ENCODE measurements at places on chromosomes 11 and 22. TPM values are rescaled to one million over a fixed set of nuclear protein-coding genes. Genes with fewer than 3 reads are reported as not detected.
A peak's percentile ranks its signal among the peaks of the same experiment; 100 is the strongest.

- H3K27me3 ChIP-seq, result no peaks in the 10 kb centered on the region
- H3K4me3 ChIP-seq, result no peak overlapping the region
- H3K27ac ChIP-seq, result no peak overlapping the region
- no peak for DNase-seq
- H3K36me3 ChIP-seq, result no peaks in the 10 kb centered on the region
- no peaks in the 10 kb centered on the region for H3K4me1 ChIP-seq
These were observed 515.1 kb downstream of the INSC start for GRCh38 chr11:15629690-15630321.

DNA sequence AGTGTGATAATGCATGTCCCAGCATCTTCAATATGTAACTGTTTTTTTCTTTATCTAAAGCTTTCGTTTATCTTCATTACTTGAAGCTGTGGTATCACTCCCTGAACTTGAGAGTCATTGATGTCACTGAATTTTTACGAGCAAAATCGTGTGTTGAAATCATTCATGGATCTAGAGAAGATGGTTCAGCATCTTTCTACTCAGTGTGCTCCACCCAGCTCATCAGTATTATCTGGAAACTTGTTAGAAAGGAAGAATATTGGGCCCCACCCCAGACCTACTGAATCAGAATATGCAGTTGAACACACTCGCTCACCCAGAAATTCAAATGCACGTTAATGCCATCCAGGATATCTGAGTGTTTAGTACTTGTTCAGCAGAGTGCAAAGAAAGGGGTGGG lies 8.3 kb downstream of the CDON start:
- no peak overlapping the region for H3K27ac ChIP-seq
- no peaks in the 10 kb centered on the region for H3K36me3 ChIP-seq
- peaks cover 8% of the 10 kb centered on the region for H3K27me3 ChIP-seq
- no peak for DNase-seq

GRCh38 chr11:17774232-17775034 lies 39.9 kb downstream of the KCNC1 start:
- no peak overlapping the region for H3K27ac ChIP-seq
- no peaks in the 10 kb centered on the region for H3K27me3 ChIP-seq
- H3K4me1 ChIP-seq, result no peaks in the 10 kb centered on the region
- H3K36me3 ChIP-seq, result no peaks in the 10 kb centered on the region
- no peak for DNase-seq
- no peak overlapping the region for H3K4me3 ChIP-seq

DNA sequence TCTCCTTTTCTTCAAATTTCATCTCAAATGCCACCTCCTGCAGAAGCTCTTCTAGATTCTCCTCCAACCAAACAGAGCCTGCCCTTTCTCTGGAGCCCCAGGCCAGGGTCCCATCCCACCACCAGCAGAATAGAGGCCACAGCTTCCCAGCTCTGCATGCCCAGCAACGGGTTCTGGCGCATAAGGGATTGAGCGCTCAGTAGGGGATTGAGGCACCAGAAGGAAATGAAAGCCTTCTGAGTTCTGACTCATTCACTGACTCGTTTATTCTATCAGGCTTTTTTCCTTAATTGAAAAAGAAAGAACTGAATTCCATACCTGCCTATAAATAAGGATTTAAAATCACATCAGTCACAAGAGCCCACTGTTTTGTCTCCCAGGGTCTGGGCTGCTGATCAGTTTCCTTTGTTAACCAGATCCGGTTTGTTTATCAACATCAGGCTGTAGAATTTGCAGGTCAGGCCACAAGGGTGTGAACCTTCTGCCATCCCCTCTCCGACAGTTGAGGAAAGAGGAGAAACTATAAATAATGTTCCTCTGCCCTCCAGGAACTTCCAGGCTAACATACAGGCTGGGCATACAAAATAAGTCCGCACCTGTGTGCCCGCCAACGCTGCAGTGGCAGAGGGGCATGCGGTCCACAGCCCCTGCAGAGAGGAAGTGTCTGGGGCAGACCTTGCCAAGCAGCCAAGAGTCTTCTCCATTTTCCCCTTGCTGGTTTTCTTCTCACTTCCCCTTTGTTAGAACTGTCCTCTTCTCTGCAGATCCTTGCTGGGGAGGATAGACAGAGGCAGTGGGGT lies 63.5 kb upstream of the PRDM11 start:
- no peak overlapping the region for H3K27ac ChIP-seq
- no peak for DNase-seq
- H3K36me3 ChIP-seq, result no peaks in the 10 kb centered on the region
- no peaks in the 10 kb centered on the region for H3K27me3 ChIP-seq
- no peak overlapping the region for H3K4me3 ChIP-seq

DNA sequence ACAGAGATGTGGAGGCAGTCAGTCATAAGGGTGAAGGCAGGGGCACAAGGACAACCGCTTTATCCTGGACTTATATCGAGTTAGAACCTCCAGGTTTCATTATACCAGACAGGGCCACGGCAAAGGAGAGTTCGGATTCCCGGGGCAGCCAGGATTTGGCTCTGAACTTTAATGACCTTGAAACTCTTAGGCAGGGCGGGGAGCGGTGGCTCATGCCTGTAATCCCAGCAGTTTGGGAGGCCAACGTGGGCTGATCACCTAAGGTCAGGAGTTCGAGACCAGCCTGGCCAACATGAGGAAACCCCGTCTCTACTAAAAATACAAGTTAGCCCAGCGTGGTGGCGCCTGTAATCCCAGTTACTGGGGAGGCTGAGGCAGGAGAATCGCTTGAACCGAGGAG lies 1.1 kb upstream of the MYRF start:
- no peak for DNase-seq
- H3K27me3 ChIP-seq, result no peaks in the 10 kb centered on the region
- H3K27ac ChIP-seq, result no peak overlapping the region
- H3K36me3 ChIP-seq, result no peaks in the 10 kb centered on the region

GRCh38 chr11:78748918-78749690 lies 174.4 kb upstream of the NARS2 start:
- no peak overlapping the region for H3K4me3 ChIP-seq
- H3K36me3 ChIP-seq, result no peaks in the 10 kb centered on the region
- H3K27ac ChIP-seq, result no peak overlapping the region
- H3K27me3 ChIP-seq, result no peaks in the 10 kb centered on the region
- H3K4me1 ChIP-seq, result no peaks in the 10 kb centered on the region

GRCh38 chr11:32809313-32809712 lies 14.9 kb upstream of the CCDC73 start:
- no peak overlapping the region for H3K27ac ChIP-seq
- peak; percentile 65 for DNase-seq
- H3K36me3 ChIP-seq, result no peaks in the 10 kb centered on the region
- no peak overlapping the region for H3K4me3 ChIP-seq

DNA sequence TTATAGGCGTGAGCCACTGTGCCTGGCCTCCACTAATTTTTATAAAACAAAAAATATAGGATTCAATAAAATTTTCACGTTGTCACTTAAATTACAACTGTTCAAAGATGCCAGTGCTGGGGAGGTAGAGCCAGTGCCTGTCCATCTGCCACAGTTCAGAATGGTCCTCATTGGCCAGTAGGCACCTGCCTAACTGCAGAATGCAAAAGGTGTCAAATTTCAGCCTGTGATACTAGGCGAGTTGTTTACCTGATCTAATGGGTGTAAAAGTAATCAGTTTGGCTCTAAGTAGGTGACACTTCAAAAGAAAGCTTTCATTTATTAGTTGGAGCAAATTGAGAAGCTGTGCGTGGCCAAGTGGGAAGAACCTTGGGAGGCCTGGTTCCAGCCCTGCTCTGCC lies 2.4 kb downstream of the SMARCB1 start:
- no peak for DNase-seq
- H3K36me3 ChIP-seq, result no peaks in the 10 kb centered on the region
- H3K4me3 ChIP-seq, result no peak overlapping the region

The KCNJ1 gene
- 0.28 TPM for polyA plus RNA-seq

The HOATZ gene
- polyA plus RNA-seq, result not detected

The NRIP3 gene
- 0.26 TPM for polyA plus RNA-seq

Data from pancreas (tissue), 10 donors.